MCF 10A (cell line): ENCODE measurements at places on chromosomes 7 and 10. TPM values are rescaled to one million over a fixed set of nuclear protein-coding genes. Genes with fewer than 3 reads are reported as not detected.

RNF133 gene
- total RNA-seq: 0.49 and 0.70 TPM in 2 replicates

TRIP6 gene
- 106 and 132 TPM in 2 replicates for total RNA-seq

LRMDA gene
- not detected in 2 replicates for total RNA-seq

OPN4 gene
- total RNA-seq: not detected in 2 replicates

DTX2 gene
- total RNA-seq: 29.9 and 35.2 TPM in 2 replicates

PLA2G12B gene
- total RNA-seq: not detected in 2 replicates
